ENCODE measurements at places on chromosomes 5 and 9. TPM values are rescaled to one million over a fixed set of nuclear protein-coding genes. Genes with fewer than 3 reads are reported as not detected.

Gene STPG3
- not detected for total RNA-seq

- DNase-seq: no peak
Measured at GRCh38 chr9:109181284-109181683, 14.2 kb upstream of the FRRS1L start.

Gene ARL10
- total RNA-seq: 4.4 TPM

Gene CCL27
- not detected for total RNA-seq

Gene SLC34A1
- total RNA-seq: not detected

Gene CD74
- total RNA-seq: 486 TPM

DNA sequence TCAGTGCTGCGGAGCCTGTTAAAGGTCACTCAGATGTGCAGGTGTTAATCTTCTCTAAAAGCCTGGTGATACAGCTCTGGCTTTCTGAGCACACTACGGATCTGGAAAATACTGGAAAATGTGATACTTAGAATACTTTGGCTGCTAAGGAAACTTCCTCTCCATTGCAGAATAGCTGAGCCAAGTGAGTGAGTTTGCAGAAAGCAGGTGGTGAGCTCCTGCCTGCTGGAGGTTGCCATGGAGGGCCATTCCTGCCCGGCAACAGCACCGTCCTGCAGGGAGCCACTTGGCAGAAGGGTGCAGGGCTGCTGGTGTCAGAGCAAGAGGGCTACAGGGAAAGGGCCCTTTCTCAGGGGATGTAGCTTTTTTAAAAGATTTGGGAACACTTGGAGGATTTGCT, 40.7 kb downstream of the SECISBP2 start:
- DNase-seq: peak; percentile 53

Gene LCN10
- total RNA-seq: 9.2 TPM

- no peak for DNase-seq
Measured at GRCh38 chr5:75847561-75848021, 130.4 kb upstream of the POC5 start.

Gene SNCB
- total RNA-seq: not detected

DNA sequence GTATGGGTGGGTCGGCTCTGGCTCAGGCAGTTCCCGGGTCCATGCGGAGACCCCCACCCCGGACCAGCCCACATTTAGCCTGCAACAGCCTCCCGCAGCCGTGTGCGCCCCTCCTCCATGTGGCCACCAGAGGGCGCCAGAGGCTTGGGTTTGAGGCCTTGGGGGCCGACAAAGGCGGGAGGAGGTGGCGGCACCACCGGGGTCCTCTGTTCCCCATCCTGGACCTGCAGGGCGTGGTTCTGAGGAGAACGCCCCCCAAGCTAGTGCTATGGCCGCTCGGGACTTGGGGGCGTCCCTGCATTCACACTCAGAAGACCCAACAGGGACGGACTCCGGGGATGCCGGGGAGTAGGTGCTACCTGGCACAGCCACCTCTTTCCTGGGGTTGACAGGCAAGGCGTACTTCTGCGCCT, 16.5 kb downstream of the ASS1 start:
- DNase-seq: no peak

- DNase-seq: no peak
Measured at GRCh38 chr9:110890416-110890815, 147.9 kb downstream of the LPAR1 start.

DNA sequence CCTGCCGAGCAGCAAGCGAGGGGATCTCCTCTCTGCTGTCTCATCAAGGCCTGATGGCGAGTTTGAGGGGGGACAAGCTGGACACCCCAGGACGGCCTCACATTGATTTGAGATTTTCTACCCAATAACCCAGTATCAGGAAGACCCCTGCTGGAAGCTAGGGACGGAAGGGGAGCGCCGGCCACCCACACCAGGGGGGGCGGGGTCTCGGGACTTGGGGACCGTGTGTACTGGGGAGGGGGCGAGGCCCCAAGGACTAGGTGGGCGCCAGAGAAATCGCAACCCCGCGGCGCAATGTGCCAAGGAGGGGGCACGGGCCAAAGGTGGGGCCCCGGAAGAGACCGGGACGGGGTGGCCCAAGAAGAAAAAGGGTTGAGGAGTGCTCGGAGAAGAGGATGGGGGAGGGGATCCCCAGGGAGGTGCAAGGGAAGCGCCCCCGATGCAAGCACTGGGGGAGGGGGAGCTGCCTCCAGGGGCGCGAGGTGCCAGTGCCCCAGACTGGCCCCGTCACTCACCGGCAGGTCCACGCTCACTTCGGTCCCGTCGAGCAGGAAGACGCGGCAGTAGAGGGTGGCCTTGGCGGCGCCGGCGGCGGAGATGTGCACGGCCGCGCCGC, 1.1 kb downstream of the EPB41L4B start:
- DNase-seq: no peak

Gene NEURL1B
- 35.8 TPM for total RNA-seq

DNA sequence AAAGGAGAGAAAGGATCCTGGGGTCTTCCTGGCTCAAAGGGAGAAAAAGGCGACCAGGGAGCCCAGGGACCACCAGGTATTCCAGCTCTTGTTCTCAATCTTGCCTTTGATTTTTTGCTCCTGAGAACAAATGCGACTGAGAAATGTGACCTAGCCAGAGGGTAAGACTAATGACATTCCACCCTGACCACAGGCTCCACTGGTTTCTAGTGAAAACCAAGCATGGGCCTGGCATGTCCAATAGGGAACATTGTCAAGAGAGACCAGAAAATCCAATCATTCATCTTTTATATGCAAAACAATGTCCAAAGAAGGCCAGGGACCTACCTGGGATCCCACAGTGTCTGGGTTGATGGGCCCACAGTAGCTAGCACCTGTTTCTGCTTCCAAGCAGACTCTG, 50.3 kb upstream of the TGFBR1 start:
- no peak for DNase-seq

- DNase-seq: no peak
Measured at GRCh38 chr9:128494746-128495129, 9.8 kb upstream of the GLE1 start.

- DNase-seq: no peak
Measured at GRCh38 chr9:89314955-89315354, 3.3 kb upstream of the SECISBP2 start.

Gene IL9
- total RNA-seq: not detected

- DNase-seq: no peak
Measured at GRCh38 chr5:68415177-68416085, 199.9 kb downstream of the PIK3R1 start.

Gene LHX3
- not detected for total RNA-seq

Gene SPARC
- total RNA-seq: 1,881 TPM

DNA sequence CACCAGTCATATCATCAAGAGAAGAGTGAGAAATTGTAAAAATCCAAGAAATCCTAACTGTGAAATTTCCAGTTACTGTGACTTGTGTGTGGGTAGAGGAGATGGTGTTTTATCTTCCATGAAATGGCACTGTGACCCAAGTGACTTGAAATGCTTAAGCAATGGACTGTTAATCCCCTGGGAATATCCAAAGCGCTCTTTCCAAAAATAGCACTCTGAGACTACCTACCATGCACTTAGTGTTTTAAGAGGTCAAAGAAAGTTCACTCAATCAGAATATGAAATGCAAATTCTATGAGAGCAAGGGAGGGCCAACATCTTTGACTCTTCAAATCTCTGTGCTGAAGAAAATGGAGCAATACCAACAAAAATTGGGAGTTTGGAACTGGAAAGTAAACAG, 244.0 kb downstream of the GABRB2 start:
- no peak for DNase-seq

GRCh38 chr9:121830441-121831140, 179.2 kb downstream of the DAB2IP start:
- DNase-seq: peak; percentile 33

DNA sequence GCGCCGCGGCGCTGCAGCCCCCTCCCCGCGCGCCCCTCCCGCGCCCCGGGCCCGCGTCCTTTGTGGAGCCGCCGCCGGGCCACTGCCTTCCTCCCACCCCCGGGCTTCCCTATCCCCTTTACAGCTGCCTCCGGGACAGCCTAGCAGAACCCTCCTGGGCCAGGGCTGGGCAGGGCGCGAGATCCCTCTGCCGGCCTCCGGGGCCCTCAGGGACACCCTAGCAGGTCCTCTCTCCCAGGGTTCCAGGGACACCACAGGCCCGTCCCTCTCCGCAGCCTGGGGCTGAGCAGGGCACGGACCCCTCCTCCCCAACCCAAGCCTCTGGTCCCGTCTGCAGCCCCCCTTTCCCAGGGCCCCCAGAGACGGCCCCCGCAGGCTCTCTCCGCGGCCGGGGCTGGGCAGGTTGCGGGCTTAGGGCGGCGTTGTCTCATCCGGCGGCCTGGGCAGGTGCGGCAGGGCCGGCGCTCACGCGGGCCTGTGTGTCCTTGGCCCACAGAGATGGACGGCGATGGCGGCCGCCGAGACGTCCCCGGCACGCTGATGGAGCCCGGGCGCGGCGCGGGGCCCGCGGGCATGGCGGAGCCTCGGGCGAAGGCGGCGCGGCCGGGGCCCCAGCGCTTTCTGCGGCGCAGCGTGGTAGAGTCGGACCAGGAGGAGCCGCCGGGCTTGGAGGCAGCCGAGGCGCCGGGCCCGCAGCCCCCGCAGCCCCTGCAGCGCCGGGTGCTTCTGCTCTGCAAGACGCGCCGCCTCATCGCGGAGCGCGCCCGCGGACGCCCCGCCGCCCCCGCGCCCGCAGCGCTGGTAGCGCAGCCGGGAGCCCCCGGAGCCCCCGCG, 710 bp downstream of the WNK2 start:
- no peak for DNase-seq
